ENCODE measurements at places on chromosomes 2 and 18.

DNA sequence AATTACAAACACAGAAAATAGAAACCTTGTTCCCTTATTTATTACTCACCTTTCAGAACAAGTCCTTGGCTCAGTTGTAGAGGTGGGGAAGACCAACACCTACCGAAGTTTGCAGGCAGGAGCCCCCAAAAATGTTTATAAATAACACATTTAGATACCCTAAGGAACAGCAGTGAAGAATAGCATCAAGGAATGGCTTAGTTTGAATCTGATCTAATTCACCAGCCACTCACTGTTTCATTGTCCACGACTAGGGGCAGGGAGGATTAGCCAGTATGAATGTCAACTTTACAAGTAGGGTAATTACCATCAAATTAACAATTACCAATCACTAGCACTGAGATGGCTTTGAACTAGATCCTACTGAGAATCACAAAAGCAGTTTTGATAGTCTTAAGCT lies 65.4 kb downstream of the PRPF40A start:
- no peak for DNase-seq

- no peak for DNase-seq
Measured at GRCh38 chr2:54176577-54176976, 61.2 kb downstream of the ACYP2 start.

GRCh38 chr2:144458541-144458940 lies 61.4 kb downstream of the ZEB2 start:
- DNase-seq: no peak

- no peak for DNase-seq
Measured at GRCh38 chr2:56674084-56674483, 490.3 kb downstream of the CCDC85A start.

- DNase-seq: no peak
Measured at GRCh38 chr18:9910661-9911060, 3.2 kb upstream of the VAPA start.

- DNase-seq: no peak
Measured at GRCh38 chr2:166568409-166568808, 74.4 kb upstream of the SCN7A start.

- DNase-seq: no peak
Measured at GRCh38 chr2:45014016-45014702, 4.9 kb upstream of the SIX2 start.

DNA sequence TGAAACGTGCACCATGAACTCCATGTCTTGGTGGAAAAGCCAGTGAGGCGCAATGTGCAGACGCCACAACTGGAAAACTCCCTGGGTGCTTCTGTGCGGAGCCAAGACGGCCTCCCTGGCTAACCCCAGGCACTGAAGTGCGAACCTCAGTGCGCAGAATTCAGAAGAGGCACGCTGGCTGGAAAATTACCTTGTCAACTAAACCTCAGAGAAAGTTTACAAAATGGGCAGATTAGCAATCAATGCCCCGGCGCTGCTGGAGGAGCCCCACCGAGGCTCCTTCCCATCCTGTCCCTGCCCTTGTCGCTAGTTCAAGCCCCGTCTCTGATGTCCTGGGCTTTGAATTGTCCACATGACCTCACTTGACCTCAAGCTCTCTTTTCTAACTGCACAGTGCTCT lies 22.2 kb downstream of the SNORC start:
- DNase-seq: no peak

DNA sequence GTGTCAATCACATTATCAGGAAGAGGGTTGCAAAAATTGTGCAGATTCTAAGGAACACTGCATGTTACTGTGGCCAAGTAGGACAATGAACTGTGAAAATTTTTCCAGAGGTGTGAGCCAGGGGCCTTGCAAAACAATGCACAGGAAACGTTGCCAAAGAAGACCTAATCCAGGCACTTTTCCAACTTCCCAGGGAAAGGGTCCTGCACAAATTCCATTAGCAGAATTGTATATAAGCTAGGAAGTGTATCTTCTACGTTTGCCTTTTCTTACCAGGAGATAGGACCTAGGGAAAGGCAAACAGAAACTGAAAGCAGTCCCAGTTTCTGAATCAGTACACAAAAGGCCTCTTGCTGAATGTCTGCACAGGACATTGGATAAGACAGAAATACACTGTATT lies 1888.3 kb upstream of the CELF4 start:
- no peak for DNase-seq

DNA sequence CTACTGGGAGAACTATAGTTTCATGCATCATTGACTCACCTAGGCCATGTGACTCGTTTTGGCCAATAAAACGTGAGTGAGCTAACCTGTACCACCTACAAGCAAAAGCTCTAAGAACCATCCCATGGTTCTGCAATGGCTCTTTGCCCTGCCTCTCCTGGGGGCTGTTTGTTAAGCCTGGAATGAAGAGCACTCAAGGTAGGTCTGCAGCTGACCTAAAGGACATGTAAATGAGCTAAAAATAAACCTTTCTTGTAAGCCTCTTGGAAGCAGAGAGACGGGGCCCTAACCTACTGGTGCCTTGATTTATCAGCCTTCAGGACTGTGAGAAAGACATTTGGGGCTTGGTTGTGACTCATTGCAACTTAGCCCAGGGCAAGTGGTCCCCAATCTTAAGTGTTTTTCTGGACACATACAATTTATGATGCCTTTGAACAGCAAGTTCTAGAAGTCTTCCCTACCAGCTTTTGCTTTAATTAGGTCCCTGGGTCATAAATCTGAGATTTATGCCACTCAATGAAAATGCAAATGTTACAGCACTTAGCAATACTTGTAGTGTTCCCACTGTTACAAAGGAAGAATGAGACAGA lies 107.4 kb downstream of the OSBPL6 start:
- DNase-seq: no peak

DNA sequence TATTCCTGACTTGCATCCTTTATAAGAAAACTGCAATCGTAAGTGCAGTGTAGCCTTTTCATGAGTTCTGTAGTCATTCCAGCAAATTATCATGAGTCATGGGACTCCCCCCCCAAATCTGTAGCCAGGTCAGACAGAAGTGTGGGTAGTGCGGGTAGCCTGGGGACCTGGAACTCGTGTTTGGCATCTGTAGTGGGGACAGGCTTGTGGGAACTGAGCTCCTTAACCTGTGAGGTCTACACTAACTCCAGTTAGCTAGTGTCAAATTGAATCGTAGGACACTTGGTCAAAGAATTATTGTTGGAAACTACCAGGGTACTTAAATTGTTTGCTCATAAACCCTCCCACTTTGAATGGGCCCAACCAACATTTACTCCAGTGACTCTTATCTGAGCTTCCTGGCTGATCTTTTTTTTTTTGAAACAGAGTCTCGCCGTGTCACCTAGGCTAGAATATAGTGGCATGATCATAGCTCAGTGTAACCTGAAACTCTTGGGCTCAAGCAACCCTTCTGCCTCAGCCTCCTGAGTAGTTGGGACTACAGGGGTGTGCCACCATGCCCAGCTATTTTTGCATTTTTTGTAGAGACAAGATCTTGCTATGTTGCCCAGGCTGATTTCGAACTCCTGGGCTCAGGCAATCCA lies 12.4 kb downstream of the PFN4 start:
- DNase-seq: no peak

GRCh38 chr18:22098563-22098989 lies 70.8 kb upstream of the GATA6 start:
- no peak for DNase-seq

DNA sequence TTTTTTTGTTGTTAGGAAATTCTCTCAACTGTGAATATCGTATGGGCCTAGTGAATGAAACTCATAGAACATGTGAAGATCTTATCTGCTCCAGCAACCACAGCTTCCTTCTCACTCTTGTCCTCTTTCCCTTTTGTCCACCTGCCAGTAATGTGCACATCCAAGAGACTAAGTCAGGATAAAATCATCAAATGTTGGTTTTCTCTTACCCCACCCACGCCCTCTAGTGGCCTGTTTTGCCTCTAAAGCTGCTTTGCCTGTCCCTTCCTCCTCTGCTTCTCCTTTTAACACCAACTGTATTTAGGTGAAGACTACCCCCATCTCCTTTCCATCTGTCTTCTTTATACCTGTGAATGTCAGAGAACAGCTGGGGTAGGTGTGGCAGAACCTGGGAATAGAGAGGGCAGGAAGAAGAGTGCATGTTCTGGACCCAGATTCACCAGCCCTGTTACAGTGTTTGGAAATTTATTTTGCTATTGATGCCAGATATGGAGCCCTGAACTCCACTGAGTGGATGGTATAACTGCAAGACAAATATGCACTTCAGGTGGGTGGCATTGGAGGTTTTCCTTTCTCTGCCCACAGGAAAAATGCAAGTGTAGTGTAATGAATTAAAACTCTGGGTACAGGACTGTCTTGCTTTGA lies 8.4 kb upstream of the MGAT5 start:
- DNase-seq: peak; percentile 53

GRCh38 chr2:196435189-196435588 lies 204.3 kb upstream of the CCDC150 start:
- DNase-seq: no peak

DNA sequence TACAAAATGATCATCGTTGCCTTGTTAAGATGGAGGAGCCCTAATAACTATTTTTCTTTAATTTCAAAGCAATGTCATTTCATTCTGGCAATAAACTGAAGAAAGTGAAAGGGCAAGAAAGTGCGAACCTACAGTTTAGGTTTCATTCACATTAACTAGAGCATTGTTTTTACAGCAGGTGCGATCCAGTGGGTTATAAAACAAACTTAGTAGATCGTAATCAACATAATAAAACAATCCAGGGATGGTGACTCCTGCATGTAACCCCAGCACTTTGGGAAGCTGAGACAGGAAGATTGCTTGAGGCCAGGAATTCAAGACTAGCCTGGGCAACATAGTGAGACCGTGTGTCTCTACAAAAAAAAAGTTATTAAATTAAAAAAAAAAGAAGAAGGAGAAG lies 51.1 kb downstream of the AP1S3 start:
- no peak for DNase-seq

GRCh38 chr2:157672129-157672528 lies 43.5 kb upstream of the ACVR1C start:
- no peak for DNase-seq

- no peak for DNase-seq
Measured at GRCh38 chr18:7748251-7749007, 181.3 kb downstream of the PTPRM start.
